ENCODE measurements at places on chromosomes 2 and 18. TPM values are rescaled to one million over a fixed set of nuclear protein-coding genes. Genes with fewer than 3 reads are reported as not detected.

Gene PRKD3
- 43.8 TPM for total RNA-seq

Gene CAPN14
- 0.10 TPM for total RNA-seq

Gene DLX1
- 6.7 TPM for total RNA-seq

- no peak for DNase-seq
These were observed 108.5 kb upstream of the LYPD6 start for GRCh38 chr2:149221898-149222297.

Gene TMEM169
- total RNA-seq = 2.0 TPM

Gene GREB1L
- total RNA-seq = 2.3 TPM

Gene GORASP2
- total RNA-seq = 117 TPM

DNA sequence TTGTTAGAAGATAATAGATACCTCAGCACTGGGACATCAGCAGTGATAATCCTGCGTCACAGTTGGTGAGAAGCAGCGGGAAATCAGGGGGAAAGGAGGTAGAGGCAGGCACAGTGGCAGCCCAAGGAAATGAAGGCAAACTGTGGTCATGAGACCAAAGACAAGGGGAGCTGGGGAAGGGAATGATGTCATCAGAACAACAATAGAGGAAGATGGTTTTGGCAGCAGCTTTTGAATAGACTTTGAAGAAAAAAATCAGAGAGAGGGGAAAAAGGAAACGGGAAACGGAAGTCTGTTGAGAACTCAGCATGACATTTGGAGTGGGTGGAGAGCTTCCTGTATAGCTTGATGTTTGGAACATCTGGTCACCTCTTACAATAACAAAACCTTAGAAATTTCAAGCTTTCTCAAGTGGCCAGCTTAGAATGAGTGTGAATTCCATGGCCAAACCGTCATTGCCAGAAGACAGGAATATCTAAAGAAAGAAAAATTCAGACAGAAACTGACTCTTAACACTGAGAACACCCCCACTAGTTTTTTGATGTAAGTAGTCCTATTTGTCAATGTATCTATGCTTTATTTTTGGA, 18.4 kb upstream of the YES1 start:
- no peak for DNase-seq

Gene CROCC2
- total RNA-seq = not detected

Gene RAX
- not detected for total RNA-seq

Gene GLI2
- total RNA-seq = 37.0 TPM

DNA sequence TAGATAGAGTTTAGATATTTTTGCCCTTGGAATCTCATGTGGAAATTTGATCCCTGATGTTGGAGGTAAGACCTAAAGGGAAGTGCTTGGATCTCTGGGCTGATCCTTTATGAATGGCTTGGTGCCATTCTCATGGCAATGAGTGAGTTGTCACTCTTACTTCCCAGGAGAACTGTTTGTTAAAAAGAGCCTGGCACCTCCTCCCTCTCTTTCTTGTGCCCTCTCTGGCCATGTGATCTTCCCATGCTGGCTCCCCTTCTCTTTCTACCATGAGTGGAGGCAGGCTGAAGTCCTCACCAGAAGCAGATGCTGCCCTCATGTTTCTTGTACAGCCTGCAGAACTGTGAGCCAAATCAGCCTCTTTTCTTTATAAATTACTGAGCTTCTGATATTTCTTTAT, 276.9 kb downstream of the ZNF804A start:
- DNase-seq = no peak

Gene E2F6
- 15.1 TPM for total RNA-seq

Gene ATP8B1
- total RNA-seq = 28.1 TPM

DNA sequence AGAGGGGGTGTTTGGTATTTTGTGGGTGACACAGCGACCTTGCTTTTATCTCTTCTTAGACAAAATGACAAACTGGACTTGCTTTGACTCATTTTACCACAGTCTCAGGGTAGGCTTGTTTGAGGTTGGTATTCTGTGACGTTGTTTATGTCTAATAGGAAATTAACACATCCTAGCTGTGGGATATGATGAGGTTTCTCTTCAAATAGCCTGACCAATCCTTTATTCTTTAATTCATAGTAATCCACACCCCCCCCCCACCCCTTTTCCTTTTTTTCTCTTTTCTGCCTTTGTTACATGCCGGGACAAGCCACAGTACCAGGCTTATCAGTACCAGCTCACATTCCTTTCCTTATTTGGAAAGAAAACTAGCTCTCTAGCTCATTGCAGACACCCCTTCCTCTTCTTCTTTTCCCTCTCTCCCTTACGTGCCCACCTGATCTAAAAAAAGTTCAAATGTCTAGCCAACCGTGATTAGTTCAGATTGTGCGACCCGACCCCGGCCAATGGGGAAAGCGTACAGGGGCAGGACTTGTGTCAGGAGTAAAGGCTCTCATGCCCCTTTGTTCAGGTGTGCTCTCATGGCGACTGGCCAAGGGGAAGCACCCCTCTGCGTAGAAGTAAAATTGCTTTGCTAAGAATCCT, 52.2 kb upstream of the PTPRM start:
- DNase-seq = no peak

Gene GALNT14
- total RNA-seq = 17.8 TPM

- no peak for DNase-seq
These were observed 16.3 kb downstream of the SULT1C2 start for GRCh38 chr2:108304975-108305374.

- no peak for DNase-seq
These were observed 94.2 kb upstream of the DLGAP1 start for GRCh38 chr18:4549164-4549872.

- DNase-seq = no peak
These were observed 154.9 kb downstream of the AQP4 start for GRCh38 chr18:26710470-26711096.

- DNase-seq = no peak
These were observed 204.7 kb upstream of the PID1 start for GRCh38 chr2:229475778-229476177.

Gene TPO
- not detected for total RNA-seq

DNA sequence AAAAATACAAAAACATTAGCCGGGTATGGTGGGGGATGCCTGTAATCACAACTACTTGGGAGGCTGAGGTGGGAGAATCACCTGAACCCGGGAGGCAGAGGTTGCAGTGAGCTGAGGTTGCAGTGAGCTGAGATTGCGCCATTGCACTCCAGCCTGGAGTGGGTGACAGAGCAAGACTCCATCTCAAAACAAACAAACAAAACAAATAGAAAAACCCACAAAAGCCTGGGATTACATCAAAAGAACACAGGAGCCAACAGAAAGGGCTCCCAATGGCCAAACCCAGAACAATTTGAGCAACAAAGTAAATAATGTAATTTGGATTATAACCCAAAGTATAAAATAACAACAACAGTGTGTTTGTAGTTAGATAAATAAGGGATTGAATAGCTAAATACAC, 159.8 kb downstream of the UXS1 start:
- DNase-seq = no peak

DNA sequence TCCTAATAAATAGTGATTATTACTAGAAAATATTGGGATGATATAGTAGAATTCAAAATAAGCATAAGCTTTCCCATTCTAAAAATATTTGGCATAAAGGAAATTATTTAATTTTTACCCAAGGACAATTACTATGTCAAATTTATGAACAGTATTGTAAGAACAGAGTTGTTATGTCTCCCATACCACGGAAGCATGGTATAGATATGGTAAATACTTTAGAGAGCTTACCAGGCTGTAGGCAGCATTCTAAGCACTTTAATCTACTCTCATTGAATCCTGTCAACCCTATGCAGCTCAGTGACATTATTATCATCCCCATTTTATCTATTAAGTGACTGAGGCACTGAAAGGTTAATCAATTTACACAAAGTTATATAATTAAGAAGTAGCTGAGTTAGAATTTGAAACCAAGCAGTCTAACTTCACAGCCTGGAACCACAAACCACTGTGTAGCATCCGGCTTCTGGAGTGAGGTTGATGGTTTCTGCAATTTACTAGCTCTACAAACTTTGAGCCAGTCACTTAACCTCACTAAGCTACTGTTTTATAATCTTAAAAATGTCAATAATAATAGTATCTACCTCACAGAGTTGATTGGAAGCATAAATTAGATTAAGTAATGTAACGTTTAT, 323.7 kb downstream of the ARHGAP15 start:
- DNase-seq = no peak
